ENCODE measurements at places on chromosomes 7 and 10. TPM values are rescaled to one million over a fixed set of nuclear protein-coding genes. Genes with fewer than 3 reads are reported as not detected.

The PODXL gene
- 51.5 TPM for total RNA-seq

The LLCFC1 gene
- total RNA-seq, result not detected

The HMX2 gene
- not detected for total RNA-seq

The CDH23 gene
- total RNA-seq, result 3.2 TPM

The GNGT1 gene
- not detected for total RNA-seq

The TCF7L2 gene
- total RNA-seq, result 27.8 TPM

The WDFY4 gene
- total RNA-seq, result 0.06 TPM

The CFAP46 gene
- 1.8 TPM for total RNA-seq

The WDR86 gene
- total RNA-seq, result 0.26 TPM

The ENTPD1 gene
- total RNA-seq, result 0.16 TPM

The MYO3A gene
- not detected for total RNA-seq

The SLC25A13 gene
- total RNA-seq, result 36.1 TPM

The HOXA10 gene
- 8.3 TPM for total RNA-seq

The PSMA2 gene
- 152 TPM for total RNA-seq

The RAB18 gene
- 96.6 TPM for total RNA-seq

The PDE1C gene
- total RNA-seq, result 3.6 TPM

The CYP26A1 gene
- 2.5 TPM for total RNA-seq

The MARCHF5 gene
- 33.9 TPM for total RNA-seq

The C10orf105 gene
- not detected for total RNA-seq

The NHLRC2 gene
- total RNA-seq, result 7.5 TPM

The MEOX2 gene
- not detected for total RNA-seq

The ADAP1 gene
- 3.3 TPM for total RNA-seq

The SPDYE6 gene
- not detected for total RNA-seq

The OGDHL gene
- total RNA-seq, result 0.41 TPM

The CPN1 gene
- 0.19 TPM for total RNA-seq

The CABCOCO1 gene
- 0.12 TPM for total RNA-seq

The STAG3 gene
- 0.27 TPM for total RNA-seq

The C7orf33 gene
- not detected for total RNA-seq

The NRG3 gene
- not detected for total RNA-seq

The CALHM3 gene
- total RNA-seq, result 0.22 TPM

The AKR1C1 gene
- total RNA-seq, result 482 TPM

The LUC7L2 gene
- 38.9 TPM for total RNA-seq

The AQP1 gene
- total RNA-seq, result 0.39 TPM

The AGAP5 gene
- 2.4 TPM for total RNA-seq

The KCNK18 gene
- total RNA-seq, result not detected

The EXOC6 gene
- total RNA-seq, result 19.3 TPM

The SLC39A12 gene
- total RNA-seq, result not detected

The FEZF1 gene
- not detected for total RNA-seq

The NME8 gene
- total RNA-seq, result not detected

The TMEM26 gene
- 0.04 TPM for total RNA-seq

The AS3MT gene
- 2.6 TPM for total RNA-seq

The ZNF398 gene
- total RNA-seq, result 8.1 TPM

The ICA1 gene
- 0.66 TPM for total RNA-seq

The LBX1 gene
- not detected for total RNA-seq

The KNDC1 gene
- total RNA-seq, result 1.3 TPM

The AHR gene
- total RNA-seq, result 10.3 TPM

The WNT2 gene
- not detected for total RNA-seq

The ZNF282 gene
- 18.0 TPM for total RNA-seq
